ENCODE measurements at places on chromosomes 6 and 20.

DNA sequence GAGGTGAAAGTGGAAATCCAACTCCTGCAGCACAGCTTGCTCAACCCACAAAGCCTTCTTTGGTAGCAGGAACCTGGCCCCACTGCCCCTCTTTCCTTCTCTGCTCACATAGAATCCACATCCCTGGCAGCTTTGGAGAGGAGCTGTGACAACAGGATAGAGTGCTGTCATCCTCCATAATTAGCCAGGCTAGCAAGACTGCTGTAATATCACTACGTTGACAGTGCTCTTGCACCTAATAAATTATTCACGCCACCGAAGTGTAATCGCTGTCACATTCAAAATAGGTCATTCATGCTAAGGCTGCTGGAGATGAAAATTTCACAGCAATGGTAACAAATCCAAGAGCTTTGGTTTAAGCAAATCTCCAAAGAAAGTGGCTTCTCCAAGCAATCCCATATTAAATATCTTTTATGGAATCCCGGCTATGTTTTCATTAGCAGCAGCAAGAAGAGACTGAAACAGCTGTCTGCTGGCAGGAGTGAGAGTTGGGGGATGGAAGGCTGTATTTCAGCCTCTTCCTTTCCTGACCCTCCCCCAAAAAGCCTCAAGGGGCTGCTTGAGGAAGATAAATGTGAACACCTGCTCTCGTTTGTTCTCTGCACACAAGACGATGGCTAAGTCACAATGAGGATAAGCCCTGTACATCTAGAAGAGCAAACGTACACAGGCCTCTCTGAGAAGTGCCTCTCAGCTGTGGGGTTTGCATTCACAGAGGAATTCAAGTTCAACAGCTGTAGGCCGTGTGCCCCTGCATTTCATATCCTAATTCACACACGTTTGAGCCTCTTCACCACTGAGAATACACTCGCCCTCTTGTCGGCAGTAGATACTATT is 16.5 kb downstream of the RIPOR2 start:
- DNase-seq: no peak

DNA sequence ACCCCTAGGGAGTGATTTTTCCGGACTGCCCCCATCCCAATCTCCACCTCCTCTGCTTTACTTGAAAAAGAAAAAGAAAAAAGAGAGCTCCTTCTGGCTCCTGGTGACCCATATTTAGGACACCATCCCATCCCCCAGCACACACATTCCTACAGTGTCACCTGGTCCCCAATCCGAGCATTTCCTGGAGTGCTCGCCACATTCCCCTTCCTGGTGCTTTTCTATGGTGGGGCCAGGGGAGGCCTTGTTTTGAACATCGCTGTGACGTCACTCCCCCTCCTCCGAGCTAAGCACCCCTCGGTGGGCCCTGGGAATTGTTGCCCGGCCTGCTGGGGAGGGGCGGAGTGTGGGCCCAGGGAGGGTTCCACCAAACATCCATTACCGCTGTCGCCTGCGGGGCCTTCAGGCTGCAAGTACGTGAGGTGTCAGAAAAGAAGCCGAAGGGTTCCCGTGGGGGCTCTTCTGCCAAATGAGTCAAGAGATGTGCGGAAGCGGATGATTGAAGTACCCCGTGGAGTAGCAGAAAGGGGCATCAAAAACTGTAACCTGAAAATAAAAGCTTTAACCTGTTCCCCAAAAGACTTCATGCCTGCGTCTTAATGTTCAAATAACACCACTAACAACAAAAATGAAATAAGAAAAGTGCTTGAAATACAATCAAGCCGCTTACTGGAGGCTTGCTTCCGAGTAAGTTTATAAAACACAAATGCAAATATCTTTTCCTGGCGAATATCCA is 2.8 kb upstream of the FOXC1 start:
- DNase-seq: no peak

DNA sequence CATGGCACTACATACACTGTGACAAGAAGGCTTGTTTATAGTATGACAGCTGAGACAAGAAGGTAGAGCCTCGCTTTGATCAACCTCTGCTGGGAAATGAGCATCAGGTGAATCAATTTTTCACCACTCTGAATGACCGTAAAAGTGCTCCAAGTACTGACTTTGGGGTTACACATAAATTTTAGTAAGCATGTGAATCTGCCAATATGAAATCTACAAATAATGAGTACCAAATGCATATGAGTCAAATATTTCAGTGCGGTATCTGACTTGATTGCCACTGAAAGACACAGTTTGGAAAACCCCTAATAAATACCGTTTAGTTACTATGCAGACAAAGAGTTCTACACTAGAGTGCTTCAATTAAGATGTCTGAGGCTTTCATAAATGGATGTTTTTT is 77.8 kb downstream of the ATG5 start:
- DNase-seq: no peak

GRCh38 chr6:124223611-124224345 is 420.1 kb downstream of the NKAIN2 start:
- DNase-seq: no peak

DNA sequence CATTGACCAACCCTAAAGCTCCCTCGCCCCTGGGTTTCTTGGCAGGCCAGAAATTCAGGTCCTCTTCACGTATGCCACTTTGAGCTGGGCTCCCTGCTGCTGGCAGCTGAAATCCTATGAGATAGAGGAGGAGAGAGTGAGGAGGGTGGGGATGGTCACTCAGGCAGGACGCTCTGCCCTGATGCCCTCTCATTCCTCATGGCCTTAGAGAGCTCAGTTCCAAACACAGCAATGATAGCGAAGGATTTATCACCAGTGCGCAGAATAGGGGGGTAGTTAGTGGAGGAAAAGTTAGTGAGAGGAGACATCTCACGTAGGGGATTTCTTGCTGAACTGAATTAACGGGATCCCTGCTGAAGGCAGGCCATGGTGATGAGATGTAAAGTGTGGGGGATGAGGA is 84.2 kb upstream of the PMEPA1 start:
- DNase-seq: no peak

DNA sequence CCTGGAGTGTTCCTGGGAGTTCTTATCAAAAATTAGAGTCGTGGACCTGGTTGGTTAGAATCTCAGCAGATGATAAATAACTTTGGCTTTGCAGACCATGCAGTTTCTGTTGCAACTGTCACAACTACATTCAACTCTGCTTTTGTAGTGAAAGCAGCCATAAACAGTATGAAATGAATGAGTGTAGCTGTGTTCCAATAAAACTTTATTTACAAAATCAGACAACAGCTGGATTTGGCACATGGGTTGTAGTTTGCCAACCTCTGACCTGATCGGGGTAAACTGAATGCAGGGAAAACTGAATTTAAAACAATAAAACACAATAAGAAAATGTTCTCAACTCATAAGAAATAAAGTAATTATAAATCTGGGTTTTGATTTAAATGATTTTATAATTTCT is 513.8 kb downstream of the CDKAL1 start:
- no peak for DNase-seq

- no peak for DNase-seq
These were observed 150.8 kb downstream of the EDN1 start for GRCh38 chr6:12440981-12441380.

DNA sequence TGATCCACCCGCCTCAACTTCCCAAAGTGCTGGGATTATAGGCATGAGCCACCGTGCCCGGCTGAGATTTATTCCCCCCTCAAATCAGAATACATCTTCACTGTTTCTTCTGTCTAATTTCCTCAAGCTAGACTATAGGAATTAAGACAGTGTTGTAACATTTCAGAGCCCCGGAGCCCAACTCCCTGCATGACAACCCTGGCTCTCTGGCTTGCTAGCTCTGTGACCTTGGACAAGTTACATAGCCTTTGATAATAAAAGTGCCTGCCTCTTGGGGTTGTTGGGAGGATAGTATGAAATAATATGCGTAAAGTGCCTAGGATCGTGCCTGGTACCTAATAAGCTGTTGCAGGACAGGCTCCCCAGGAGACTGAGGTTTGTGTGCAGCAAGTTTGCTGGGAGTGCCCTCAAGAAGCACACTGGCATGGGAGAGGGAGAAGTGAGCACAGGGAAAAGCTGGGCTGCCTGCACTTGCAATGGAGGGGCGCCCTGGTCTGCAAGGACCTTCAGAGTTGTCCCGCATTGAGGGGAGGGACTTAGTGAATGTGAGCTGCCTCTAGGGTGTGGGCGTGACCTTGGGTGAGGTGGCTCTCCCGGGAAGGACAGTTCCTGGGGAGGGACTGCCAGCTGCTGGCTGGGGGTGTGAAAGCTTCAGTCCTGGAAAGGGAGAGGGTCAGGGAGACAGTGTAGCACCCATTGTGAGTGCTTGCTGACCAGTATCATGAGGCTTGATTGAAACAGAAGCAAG is 43.4 kb downstream of the TAF8 start:
- no peak for DNase-seq

DNA sequence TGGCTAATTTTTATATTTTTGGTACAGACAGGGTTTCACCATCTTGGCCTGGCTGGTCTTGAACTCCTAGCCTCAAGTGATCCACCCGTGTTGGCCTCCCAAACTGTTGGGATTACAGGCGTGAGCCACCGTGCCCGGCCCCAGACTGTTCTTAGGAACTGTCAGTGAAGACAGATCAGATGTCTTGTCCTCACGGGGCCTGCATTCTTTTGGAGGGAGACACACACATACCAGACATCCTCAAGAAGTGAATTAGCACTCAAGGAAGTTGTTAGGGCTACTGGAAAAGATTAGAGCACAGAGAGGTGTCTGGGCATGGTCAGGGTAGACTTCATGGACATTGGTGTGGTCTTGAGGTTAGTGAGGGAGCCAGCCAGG is 10.3 kb upstream of the LPIN3 start:
- no peak for DNase-seq

- DNase-seq: no peak
These were observed 285.7 kb downstream of the BTBD9 start for GRCh38 chr6:38354037-38354381.

All from head of caudate nucleus (tissue), 42 donors.